Right lung (tissue), 10 donors: ENCODE measurements at places on chromosomes 6 and 20. TPM values are rescaled to one million over a fixed set of nuclear protein-coding genes. Genes with fewer than 3 reads are reported as not detected.
A peak's percentile ranks its signal among the peaks of the same experiment; 100 is the strongest.

GRCh38 chr6:1586861-1587450 lies 22.8 kb upstream of the FOXC1 start:
- no peak for DNase-seq

GRCh38 chr6:36657942-36658544 lies 20.5 kb upstream of the CDKN1A start:
- DNase-seq, result no peak

- DNase-seq, result no peak
Measured at GRCh38 chr6:44704240-44705150, 317.0 kb downstream of the CDC5L start.

DNA sequence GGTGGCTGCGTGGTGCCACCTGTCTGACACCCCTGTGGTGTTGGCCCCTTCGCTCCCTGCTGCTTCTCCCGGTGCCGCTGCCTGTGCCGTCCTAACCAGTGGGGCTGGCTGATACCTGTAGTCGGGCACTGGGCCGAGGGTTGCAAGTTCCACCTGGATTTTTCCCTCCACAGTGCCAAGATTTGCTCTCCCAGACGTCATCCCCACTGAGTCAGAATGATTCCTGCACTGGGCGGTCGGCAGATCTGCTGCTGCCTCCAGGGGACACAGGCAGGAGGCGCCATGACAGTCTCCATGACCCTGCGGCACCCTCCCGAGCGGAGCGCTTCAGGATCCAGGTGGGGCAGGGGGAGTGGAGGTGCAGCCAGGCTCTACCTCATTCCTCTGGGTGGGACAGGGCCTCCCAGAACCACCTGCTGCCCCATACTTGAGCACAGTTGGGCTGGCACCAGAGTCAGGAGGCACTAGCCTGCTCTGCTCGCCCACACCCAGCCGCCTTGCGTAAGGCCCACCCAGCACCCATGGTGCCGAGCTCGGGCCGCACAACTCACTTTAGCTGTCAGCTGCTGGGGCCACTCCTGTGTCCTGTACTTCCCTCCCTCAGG lies 60.2 kb downstream of the TCP11 start:
- DNase-seq, result no peak

DNA sequence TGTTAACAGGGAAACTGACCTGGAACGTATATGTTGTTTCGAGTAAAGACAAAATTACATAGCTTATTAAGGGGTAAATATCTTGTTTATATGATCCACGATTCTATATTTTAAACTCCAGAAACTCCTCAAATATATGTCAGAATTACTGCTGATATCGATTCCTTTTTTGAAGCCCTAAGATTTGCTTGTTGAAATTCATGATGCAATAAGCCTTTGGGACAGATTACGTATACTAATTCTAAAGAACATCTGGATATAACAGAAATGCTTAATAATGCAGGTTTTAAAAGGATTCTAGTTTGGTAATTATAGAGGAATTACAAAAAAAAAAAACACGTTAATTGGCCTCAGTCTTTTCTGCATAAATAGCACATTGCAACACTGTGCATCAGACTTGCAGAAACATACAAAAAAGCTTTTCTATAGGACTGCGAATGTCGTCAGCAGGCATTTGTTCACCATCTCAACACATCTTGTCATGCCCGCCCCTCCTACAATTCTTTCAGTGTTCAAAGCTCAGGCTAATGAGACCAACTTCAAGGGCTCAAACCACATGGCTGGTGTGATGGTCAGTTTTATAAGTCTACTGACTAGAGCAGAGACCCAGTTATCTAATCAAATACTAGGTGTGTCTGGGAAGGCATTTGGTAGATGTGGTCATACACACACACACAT lies 74.9 kb downstream of the AGPAT4 start:
- DNase-seq, result no peak

DNA sequence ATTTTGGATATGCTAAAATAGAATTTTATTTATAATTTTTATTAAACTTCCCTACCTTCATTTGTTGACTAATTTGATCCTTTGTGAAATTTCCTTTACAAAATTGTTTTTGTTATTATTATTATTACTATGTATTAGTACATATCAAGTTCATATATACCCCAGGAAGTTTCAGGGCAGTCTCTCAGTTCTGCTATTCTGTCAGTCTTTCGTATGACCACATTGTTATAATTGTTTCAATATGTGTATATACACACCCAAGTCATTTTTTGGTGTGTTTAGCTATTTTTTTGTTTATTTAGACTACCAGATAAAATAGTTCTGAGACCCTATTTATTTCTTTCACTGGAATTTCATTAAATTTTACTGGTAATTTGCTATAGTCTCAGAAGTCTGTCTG lies 72.1 kb downstream of the NKAIN2 start:
- no peak for DNase-seq

DNA sequence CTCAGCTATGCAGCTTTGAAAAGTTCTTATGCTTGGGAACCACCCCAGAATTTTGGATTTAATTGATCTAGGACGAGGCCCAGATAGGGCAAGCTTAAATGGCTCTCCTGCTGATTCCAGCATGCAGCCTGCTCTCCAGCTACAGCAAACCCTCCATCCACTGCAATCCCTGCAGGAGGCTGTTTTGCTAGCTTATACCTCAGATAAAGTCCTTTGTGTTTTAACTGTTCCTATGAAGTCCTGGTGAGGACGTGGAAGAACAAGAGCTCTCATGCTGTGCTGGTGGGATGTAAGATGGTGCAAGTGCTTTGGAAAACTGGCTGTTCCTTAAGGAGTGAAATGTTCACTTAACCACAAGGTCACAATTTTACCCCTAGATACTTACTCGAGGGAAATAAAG lies 25.5 kb upstream of the NXT1 start:
- DNase-seq, result no peak

- no peak for DNase-seq
Measured at GRCh38 chr6:160305926-160306713, 42.1 kb upstream of the SLC22A3 start.

DNA sequence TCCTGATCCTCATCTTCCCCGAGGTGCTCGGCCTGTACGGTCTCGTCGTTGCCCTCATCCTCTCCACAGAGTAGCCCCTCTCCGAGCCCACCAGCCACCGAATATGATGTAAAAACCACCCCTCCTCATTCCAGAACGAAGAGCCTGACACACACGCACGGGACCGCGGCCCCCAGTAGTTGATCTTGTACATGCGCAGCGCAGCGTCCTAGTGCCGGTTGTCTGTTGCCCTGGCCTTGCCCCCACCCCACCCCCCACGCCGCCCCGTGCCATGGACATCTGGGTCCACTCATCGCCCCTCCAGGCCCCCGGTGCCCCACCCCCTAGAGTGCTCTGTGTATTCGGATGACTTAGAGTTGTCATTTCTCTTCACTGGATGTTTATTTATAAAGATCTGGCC lies 5.2 kb upstream of the PRPH2 start:
- no peak for DNase-seq

DNA sequence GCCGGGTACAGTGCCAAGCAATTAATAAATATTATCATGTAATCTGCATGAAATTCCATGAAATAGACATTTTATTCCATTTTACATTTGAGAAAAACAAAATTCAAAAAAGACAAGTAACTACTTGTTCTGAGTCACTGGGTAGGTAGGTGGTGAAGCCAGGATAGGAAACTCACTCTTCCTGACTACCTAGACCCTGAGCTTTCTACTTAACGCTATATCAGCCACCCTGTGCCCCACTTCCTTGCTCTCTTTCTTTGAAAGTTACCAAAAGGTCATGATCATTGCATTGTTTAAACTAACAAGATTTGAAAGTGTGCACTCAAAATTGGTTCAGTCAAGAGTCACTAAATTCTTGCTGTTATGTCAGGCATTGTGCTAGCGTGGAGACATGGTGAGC lies 235.7 kb downstream of the CD83 start:
- no peak for DNase-seq

DNA sequence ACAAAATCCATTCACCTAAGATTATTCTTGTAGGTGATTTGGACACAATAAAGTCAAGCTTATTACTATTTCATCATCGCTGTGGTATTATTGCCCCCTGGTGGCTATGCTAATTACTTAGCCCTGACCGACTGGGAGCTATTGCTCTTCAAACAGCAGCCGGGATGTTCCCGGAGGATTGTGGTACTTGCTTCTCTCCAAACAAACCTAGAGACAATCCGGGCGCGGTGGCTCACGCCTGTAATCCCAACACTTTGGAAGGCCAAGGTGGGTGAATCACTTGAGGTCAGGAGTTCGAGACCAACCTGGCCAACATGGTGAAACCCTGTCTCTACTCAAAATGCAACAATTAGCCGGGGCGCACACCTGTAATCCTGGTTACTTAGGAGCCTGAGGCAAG lies 15.4 kb upstream of the STMND1 start:
- DNase-seq, result peak; percentile 48

- DNase-seq, result no peak
Measured at GRCh38 chr20:62840244-62841197, 21.1 kb downstream of the TCFL5 start.

DNA sequence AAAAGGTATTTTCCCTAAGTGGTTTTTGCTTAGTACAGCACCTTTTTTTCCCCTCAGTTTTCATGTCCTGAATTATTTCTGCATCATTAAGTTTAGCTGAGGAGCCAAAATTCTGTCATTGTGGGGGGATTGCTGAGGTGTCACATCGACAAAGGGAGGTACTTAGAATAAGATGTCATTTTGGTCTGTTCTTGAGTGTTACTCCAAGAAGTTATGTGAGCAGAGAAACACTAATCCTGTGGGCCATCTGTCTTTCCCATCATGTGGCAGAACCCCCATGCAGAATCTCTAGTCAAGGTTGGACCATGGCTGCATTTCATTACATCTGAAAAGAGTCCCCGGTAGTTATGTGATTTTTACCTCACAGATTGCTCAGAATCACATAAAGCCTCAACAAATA lies 167.8 kb upstream of the CENPW start:
- DNase-seq, result no peak

DNA sequence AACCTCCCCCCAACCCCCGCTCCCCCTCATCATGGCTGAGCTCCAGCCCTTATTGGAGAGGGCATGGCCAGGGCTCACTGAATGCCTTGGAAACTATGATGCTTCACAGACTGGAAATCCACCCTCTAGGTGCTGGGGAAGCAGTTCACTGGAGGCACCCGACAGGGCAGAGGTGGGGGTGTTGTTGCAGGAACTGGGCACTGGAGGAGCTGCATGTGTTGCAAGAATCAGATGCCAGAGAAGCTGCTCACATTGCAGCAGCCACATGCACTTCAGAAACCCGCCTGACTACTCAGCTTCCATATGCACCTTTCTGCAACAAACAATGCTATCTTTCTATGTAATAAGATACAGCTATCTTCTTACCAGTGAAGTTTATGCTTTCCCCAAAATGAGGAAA lies 7.9 kb upstream of the TBPL1 start:
- no peak for DNase-seq

DNA sequence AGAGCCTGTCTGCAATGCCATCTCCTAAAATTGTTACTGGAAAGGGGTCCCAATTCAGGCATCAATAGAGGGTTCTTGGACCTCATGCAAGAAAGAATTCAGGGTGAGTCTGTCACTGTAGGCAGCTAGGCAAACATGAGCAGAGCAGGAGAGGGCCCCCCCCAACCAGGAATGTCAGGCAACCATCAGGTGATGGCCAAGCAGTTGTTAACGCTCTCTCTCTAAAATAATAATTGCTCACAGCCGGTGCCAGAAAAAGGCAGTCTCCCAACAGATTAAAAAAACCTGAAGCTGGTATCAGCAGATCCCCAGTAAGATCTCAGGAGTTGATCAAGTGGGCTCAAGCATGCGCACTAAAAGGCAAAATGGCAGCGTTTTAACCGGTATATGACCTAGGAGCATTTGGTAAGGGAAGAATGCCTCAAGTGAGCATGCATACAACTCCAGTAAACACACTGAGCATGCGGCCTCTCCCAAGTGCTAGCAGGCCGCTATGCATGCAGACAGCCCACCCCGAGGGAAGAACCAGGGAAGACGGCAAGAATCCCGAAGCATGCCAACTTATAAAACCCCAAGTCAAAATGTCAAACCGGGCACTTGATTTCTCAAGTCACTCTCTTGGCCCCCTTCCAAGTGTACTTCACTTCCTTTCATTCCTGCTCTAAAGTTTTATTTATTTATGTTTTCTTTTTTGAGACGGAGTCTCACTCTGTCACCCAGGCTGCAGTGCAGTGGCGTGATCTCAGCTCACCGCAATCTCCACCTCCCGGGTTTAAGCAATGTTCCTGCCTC lies 44.0 kb upstream of the RNGTT start:
- peak; percentile 24 for DNase-seq

Gene CLPSL2
- not detected for polyA plus RNA-seq

Gene CALHM4
- 0.13 TPM for polyA plus RNA-seq

Gene KIF25
- polyA plus RNA-seq, result 10.9 TPM

Gene RIMS1
- 0.64 TPM for polyA plus RNA-seq

Gene CCN5
- 0.42 TPM for polyA plus RNA-seq

Gene KCNK5
- 28.6 TPM for polyA plus RNA-seq
